ENCODE measurements at places on chromosomes 12 and 14.

DNA sequence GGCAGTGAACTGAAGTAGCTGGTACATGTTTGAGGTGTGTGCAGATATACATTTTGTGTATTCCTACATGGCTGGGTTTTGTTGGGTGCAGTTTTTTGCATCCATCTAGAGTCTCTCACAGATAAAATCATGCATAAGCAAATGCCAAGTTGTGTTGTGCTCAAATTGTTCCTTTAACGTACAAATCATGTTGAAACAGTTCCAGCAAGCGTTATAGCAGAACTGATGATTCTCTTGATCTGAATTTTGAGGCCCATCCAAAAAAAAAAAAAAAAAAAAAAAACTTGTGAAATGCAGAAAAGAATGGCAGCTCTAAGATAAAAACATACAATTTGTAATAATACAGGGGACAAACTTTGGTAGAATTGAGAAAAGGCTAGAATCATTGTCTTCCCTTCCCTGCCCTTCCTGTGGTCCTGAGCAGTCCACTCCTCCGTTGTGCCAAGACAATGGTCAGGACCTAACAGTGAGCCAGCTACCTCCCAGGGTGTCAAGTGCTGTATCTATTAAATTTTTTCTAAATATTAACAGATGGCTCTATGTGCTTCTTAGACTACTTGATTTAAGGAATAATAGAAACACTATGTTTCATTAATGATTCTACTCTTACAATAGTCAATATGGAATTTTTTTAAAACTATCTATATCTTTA, 122.1 kb downstream of the PLEKHA5 start:
- DNase-seq = no peak

- peak; percentile 37 for DNase-seq
Observed at GRCh38 chr12:125185740-125186470, 120.7 kb downstream of the AACS start.

DNA sequence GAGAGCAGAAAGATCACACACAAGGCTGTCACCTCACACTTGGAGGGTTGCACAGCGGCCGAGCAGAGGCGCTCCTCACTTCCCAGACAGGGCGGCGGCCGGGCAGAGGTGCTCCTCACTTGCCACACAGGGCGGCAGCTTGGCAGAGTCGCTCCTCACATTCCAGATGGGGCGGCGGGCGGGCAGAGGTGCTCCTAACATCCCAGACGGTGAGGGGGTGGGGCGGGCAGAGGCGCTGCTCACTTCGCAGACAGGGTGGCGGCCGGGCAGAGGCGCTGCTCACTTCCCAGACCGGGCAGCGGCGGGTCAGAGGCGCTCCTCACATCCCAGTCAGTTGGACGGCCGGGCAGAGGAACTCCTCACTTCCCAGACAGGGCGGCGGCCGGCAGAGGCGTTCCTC, 9.1 kb downstream of the TMBIM4 start:
- DNase-seq = no peak

GRCh38 chr12:53827306-53827705, 75.5 kb upstream of the CISTR start:
- DNase-seq = no peak

DNA sequence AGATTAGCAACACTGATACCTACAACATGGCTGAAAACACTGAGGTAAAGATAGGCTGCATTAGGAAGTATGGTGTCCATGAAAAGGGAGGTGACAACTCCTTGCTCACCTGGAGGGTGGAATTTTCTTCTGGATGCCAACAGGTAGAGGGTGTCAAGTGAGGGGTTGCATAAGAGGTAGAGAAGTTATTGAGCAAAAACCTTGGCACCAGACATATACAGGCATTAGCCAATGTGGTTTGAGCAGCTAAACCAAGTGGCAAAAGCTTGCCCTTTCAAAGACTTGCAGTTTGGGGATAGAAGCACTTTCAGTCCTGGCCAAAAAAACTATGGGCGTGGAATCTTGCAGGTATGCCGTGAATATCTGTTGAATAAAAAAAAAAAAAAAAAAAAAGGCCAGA, 3.8 kb downstream of the RITA1 start:
- DNase-seq = no peak

DNA sequence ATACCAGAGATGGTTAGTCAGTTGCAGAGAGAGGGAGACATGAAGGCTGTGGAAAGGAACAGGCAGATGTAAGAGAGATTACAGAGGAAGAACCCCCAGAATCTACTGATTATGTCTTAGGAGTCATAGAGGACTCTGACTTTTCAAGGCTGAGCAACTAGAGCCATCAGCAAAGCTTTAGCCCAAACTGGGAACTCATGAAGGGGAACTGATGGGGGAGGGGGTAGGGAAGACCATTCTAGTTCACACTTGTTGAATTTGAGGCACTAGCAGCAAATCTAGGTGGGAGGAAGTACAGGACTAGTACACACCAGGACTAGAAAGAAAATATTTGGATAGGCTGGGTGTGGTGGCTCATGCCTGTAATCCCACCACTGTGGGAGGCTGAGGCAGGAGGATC, 10.1 kb downstream of the LGALS3 start:
- no peak for DNase-seq

GRCh38 chr12:24478254-24478653, 470.6 kb downstream of the BCAT1 start:
- no peak for DNase-seq

DNA sequence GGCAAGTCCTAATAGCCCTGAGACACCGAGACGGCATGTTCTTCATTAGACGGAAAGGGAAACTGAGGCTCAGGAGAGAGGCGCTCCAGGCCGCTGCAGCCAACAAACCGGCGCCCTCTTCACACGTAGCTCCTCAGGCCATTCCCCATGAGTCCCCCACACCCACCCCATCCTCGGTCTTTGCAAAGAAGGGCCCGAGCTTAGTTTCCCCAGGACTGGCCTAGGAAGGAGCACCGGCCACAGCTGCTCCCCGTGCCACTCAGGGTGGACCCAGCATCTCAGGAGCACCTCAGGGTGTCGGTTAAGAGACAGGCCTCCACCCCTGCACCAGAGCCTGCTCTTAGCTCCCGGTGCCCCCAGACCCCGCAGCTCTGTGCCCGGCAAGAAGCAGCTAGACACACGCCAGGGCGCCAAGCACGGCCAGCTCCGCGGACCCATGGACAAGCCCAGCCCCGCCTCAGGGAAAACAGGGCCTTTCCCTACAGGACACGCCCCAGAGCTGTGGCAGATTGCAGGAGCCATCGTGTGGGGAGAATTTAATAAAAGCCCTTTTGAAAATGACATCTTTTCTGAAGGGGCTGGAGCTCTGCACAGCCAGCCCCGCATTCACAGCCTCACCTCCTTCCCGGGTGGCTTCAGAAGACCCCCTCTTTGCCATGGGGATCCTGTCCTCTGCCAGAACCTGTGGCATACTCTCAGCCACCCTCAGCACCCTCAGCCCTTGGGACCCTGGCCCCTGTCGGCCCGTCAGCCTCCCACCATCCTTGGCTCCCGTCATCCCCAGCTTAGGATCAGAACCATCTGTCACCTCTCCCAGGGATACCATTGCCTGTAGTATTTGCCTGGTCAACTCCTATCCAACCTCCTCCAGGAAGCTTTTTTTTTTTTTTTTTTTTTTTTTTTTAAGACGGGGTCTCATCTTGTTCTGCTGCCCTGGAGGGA, 59.7 kb downstream of the LGMN start:
- DNase-seq = no peak
